Chondrocyte (in vitro differentiated cells): ENCODE measurements at places on chromosomes 4 and X. TPM values are rescaled to one million over a fixed set of nuclear protein-coding genes. Genes with fewer than 3 reads are reported as not detected.

GRCh38 chr4:143338313-143338712 is 1.6 kb downstream of the GAB1 start:
- H3K4me1 ChIP-seq: peaks cover 42% of the 10 kb centered on the region
- no peaks in the 10 kb centered on the region for H3K27me3 ChIP-seq
- peak overlapping the region; percentile 97 for H3K4me3 ChIP-seq
- no peak overlapping the region for H3K27ac ChIP-seq
- no peak for DNase-seq

TMPRSS11E gene
- not detected in 3 replicates for total RNA-seq

PSAPL1 gene
- not detected in 3 replicates for total RNA-seq

C4orf50 gene
- not detected in 3 replicates for total RNA-seq

CENPI gene
- 4.6 to 5.7 TPM (median 5.6 TPM) in 3 replicates for total RNA-seq

SMARCAD1 gene
- total RNA-seq: 24.4 to 30.5 TPM (median 26.1 TPM) in 3 replicates

DNA sequence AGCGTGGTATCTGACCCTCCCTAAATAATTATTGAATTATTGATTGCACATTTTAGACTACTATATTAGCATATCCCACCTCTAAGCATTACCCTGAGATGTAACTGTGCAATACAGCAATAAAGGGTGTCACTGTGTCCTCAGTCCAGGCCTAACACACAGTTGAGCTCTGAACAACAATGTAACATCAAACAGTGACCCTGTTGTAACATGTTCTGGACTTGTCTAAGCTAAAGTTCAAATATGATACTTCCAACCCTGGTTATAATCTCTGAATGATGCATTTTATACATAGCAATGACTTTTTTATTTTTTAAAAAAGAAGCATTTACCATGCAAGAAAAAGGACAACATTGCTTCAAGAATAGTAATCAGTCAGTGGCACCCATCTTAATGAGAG is 61.6 kb upstream of the DMD start:
- no peaks in the 10 kb centered on the region for H3K27me3 ChIP-seq
- H3K4me1 ChIP-seq: no peaks in the 10 kb centered on the region
- H3K4me3 ChIP-seq: no peak overlapping the region

PRRG1 gene
- 10.8 to 11.6 TPM (median 11.6 TPM) in 3 replicates for total RNA-seq

DNA sequence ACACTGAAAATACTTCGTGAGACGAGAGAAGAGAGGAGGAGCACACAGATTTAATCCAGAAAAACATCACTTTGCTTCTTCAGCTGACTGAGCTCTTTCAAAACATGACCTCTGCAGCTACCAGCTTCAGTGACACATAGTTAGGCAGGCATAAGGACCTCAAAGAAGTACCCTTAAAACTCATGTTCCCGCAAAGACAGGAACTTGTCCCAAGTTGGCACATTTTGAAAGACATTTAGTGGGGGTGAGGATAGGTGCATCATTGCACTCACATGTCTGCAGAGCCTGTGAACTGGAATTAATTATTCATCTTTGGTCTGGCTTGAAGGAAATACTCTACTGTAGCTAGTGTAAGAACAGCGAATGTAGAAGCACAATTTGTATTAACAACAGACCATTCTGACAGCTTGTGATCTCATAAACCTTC is 221.8 kb downstream of the MGST2 start:
- peaks cover 26% of the 10 kb centered on the region for H3K4me1 ChIP-seq
- no peaks in the 10 kb centered on the region for H3K27me3 ChIP-seq
- peak overlapping the region; percentile 46 for H3K27ac ChIP-seq
- H3K36me3 ChIP-seq: peaks cover 3% of the 10 kb centered on the region
- no peak overlapping the region for H3K4me3 ChIP-seq

USP17L12 gene
- not detected in 3 replicates for total RNA-seq

DNA sequence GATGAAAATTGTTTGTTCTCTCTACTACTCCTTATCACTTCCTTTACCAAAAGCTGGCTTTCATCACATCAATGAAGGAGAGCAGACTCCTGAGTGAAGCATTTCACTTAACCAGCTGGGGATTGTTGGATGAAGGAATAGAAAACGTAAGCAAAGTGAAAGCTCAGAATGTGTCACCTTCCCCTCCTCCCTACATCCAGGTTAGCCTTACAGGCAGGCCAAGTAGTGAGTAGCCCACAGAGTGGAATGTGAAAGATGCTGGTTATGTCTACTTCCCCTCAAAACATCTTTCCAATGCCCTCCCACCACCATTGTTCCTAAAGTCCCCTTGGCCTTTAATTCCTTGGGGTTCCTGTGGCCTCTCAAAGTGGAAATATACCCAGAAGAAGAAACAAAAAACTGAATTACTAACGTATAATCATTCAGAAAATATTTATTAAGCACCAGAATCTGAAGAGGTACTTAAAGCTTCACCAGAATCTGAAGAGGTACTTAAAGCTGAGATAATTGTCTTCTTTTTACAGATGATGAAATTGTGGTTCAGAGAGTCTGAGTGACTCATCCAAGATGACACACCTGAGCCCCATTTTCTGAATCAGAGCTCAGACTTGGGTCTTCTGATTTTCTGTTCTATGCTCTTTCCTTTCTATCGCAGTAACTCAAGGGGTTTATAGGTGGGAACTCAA is 6.5 kb downstream of the P2RY4 start:
- no peak for DNase-seq
- no peaks in the 10 kb centered on the region for H3K36me3 ChIP-seq
- no peaks in the 10 kb centered on the region for H3K4me1 ChIP-seq

GRCh38 chrX:3046253-3047240 is 5.3 kb downstream of the ARSF start:
- H3K36me3 ChIP-seq: no peaks in the 10 kb centered on the region
- peaks cover 9% of the 10 kb centered on the region for H3K4me1 ChIP-seq
- H3K27ac ChIP-seq: no peak overlapping the region

MAP3K15 gene
- 0.18 to 0.22 TPM in 2 of 3 replicates, not detected in the other for total RNA-seq

- H3K36me3 ChIP-seq: peaks cover 6% of the 10 kb centered on the region
- peaks cover 3% of the 10 kb centered on the region for H3K27me3 ChIP-seq
- H3K4me3 ChIP-seq: no peak overlapping the region
- H3K4me1 ChIP-seq: peaks cover 38% of the 10 kb centered on the region
- DNase-seq: no peak
These were observed 48.1 kb upstream of the DHRSX start for GRCh38 chrX:2548711-2549423.

GRCh38 chr4:56909086-56909894 is 1.6 kb downstream of the REST start:
- peaks cover 43% of the 10 kb centered on the region for H3K4me1 ChIP-seq
- H3K4me3 ChIP-seq: peak overlapping the region; percentile 91

DOK7 gene
- total RNA-seq: 0.37 TPM in 1 of 3 replicates, not detected in the others

DNA sequence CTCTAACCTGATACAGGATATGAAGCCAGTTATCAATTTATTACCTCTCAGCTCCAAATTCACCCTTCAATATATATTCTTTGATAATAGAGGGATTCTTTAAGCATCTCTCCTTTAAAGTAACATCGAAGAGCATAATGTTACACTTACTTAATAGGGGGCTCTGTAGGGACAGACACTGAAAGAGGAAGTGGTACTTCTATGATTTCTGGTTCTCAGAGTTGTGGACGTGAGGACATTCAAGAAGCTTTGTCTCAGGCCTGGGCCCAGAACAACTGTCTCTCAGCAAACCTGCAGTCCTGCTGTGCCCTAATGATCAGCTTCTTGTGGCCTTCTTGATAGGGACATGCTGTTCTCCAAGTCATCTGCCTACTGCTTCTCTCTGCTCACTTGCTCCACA is 4.2 kb upstream of the ZXDB start:
- H3K4me1 ChIP-seq: peaks cover 8% of the 10 kb centered on the region
- no peaks in the 10 kb centered on the region for H3K27me3 ChIP-seq
- no peak for DNase-seq
- no peak overlapping the region for H3K27ac ChIP-seq
- no peak overlapping the region for H3K4me3 ChIP-seq

CENPVL3 gene
- total RNA-seq: 0.17 TPM in 1 of 3 replicates, not detected in the others

DNA sequence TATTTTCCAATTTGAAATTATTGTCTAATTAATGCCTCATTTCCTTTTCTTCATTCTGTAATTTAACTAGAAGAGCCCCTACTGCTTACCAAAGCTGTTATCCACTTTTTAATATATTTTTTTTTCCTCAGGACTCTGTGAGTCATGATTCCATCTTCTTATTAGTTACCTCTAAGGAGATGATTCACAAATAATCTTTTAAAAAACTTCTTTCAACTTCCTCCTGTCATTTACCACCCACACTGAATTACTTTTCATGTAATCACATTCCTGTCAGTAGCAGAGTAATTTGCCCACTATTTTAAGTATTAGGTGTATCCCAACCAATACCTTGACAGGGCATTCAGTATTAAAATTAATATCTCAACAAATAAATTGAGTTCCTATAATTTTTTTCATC is 470.9 kb upstream of the ADGRL3 start:
- no peak overlapping the region for H3K4me3 ChIP-seq
- H3K4me1 ChIP-seq: peaks cover 15% of the 10 kb centered on the region

HPGD gene
- not detected in 3 replicates for total RNA-seq

LNX1 gene
- 1.1 to 2.3 TPM (median 1.8 TPM) in 3 replicates for total RNA-seq

- H3K36me3 ChIP-seq: no peaks in the 10 kb centered on the region
- H3K4me1 ChIP-seq: peaks cover 19% of the 10 kb centered on the region
- H3K4me3 ChIP-seq: no peak overlapping the region
- peaks cover 2% of the 10 kb centered on the region for H3K27me3 ChIP-seq
- H3K27ac ChIP-seq: no peak overlapping the region
These were observed 56.7 kb downstream of the PROM1 start for GRCh38 chr4:16027114-16027513.

GRCh38 chrX:114985967-114986592 is 31.3 kb downstream of the IL13RA2 start:
- H3K36me3 ChIP-seq: no peaks in the 10 kb centered on the region
- peaks cover 19% of the 10 kb centered on the region for H3K27me3 ChIP-seq
- H3K27ac ChIP-seq: no peak overlapping the region

DNA sequence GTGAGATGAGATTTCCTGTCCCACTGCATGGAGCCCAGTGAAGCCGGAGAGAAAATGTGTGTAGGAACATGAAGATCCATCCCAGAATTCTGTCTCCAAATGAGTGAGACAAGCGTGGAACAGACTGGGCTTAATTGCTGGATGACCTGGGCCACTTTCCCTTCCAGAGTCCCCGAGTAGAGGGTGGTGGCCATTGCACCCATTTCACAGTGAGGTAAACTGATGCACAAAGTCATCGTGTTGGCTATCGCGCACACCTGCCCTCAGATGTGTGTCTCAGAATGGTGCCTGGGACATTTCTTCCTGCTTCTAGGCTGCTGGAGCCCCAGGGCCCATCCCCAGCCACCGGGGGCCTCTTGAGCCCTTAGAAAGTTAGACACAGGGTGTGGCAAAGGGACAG is 43.0 kb upstream of the PSAPL1 start:
- no peak for DNase-seq
- no peaks in the 10 kb centered on the region for H3K36me3 ChIP-seq
- H3K27me3 ChIP-seq: peaks cover 28% of the 10 kb centered on the region
- no peak overlapping the region for H3K27ac ChIP-seq

DNA sequence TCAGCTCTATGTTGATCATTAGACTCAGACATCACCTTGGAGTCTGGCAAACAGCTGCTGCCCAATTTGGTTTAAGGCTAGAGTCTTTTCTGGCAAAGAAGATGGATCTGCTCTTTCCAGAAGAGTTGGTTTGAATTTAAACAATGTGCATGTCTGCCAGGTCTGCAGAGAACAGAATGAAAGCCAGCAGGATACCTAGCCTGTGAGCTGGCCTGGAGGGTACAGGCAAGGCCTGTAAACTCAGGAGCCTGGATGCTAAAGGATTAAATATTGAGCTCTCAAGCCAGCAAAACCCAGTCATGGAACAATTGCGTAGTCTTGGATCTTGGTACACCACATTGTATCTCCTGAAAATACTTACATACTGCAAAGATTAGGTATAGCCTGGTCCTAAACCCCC is 15.6 kb upstream of the PDLIM3 start:
- H3K36me3 ChIP-seq: no peaks in the 10 kb centered on the region
- DNase-seq: no peak
- H3K27ac ChIP-seq: no peak overlapping the region
- no peaks in the 10 kb centered on the region for H3K27me3 ChIP-seq
- no peaks in the 10 kb centered on the region for H3K4me1 ChIP-seq
